ENCODE measurements at places on chromosomes 1 and 21. TPM values are rescaled to one million over a fixed set of nuclear protein-coding genes. Genes with fewer than 3 reads are reported as not detected.

- no peak for DNase-seq
- H3K4me3 ChIP-seq: no peak overlapping the region
- no peaks in the 10 kb centered on the region for H3K4me1 ChIP-seq
- H3K27me3 ChIP-seq: no peaks in the 10 kb centered on the region
- no peaks in the 10 kb centered on the region for H3K36me3 ChIP-seq
Observed at GRCh38 chr1:200714504-200715187, 24.0 kb upstream of the CAMSAP2 start.

DNA sequence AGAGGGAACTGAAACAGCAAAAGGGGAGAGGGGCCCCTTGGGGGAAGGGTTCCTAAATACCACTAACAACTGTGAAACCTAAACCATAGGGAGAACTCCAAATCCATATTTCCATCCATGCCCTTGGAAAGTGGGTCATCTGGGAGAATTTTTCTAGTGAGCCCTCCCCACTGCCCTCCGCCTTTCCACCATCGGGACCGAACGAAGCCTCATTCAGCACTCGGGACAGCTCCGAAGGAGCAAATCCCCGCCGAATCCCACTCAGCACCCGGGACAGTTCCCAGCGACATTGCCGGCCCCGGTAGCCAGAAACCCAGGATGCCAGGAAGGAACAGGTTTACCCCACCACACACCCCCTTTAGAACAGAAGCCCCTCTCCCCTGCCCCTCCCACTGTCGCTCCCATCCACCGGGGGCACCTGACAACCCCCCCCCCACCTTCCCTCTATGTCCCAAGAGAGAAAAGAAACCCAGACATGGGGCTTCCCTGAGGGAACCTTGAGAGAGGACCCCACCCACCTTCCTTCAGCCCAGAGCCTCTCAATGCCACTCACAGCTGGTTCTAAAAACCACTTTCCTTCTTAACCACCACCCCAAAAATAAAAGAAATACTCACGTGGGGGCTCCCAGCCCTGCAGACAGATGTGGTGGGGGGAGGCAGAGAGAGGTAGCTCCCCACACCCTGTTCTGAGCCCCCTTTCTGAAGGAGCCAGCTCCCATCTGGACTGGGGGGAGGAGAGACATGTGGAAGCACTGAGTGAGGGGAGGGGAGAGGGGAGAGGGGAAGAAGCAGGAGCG is 4.5 kb downstream of the DLGAP3 start:
- no peak overlapping the region for H3K4me3 ChIP-seq
- H3K36me3 ChIP-seq: no peaks in the 10 kb centered on the region
- no peak overlapping the region for H3K27ac ChIP-seq
- DNase-seq: peak; percentile 56
- peaks cover 26% of the 10 kb centered on the region for H3K4me1 ChIP-seq

DNA sequence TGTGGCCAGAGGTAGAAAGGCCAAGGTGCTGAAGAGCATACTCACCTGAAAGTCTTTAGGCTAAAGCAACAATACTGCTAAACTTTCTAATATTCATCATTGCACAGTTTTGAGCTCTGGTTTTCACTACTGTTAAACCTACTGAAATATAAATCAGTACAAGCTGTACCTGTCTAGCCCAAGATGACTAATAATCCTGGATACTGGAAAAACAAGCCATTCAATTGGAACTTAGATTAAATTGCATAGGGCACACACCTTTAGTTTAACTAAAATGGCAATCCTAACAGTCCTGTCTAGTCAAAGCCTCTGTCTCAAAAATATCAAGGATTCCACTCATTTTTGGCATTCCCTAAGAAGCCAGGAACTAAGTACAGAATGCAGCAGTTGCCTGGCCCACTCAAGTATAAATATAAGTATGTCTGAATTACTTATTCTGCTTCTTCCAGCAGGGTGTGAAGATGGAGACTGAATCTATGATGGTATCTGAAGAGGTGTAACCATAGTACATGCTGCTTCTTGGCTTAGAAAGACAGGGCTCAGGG is 3.1 kb downstream of the CHML start:
- no peaks in the 10 kb centered on the region for H3K36me3 ChIP-seq
- peak; percentile 7 for DNase-seq
- peak overlapping the region; percentile 25 for H3K27ac ChIP-seq
- H3K4me3 ChIP-seq: peak overlapping the region; percentile 97
- peaks cover 39% of the 10 kb centered on the region for H3K4me1 ChIP-seq

DNA sequence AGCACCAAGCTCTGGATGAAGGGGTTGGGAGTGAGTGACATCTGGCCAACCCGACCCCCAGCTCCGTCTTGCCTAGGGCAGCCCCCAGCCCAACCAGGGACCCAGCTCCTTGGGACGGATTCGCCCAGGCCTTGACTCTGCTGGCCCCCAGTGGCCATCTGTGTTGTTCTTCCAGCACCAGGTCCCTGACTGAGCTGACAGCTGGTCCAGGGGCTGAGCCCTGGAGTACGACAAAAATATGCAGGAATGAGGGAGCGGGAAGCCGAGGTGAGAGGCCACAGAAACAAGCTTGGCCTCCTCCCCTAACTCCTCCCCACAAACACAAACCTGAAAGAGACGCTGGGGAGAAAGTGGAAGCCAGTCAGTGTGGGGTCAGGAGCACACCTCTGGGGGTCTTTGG is 55.0 kb upstream of the PAX7 start:
- no peaks in the 10 kb centered on the region for H3K4me1 ChIP-seq
- no peaks in the 10 kb centered on the region for H3K27me3 ChIP-seq
- no peak overlapping the region for H3K27ac ChIP-seq
- H3K36me3 ChIP-seq: no peaks in the 10 kb centered on the region

- peaks cover 8% of the 10 kb centered on the region for H3K4me1 ChIP-seq
- peaks cover 17% of the 10 kb centered on the region for H3K27me3 ChIP-seq
- no peak overlapping the region for H3K27ac ChIP-seq
- H3K36me3 ChIP-seq: no peaks in the 10 kb centered on the region
Observed at GRCh38 chr1:26154750-26155149, 4.1 kb upstream of the FAM110D start.

GRCh38 chr1:43992232-43992995 is 1.0 kb downstream of the CCDC24 start:
- H3K27ac ChIP-seq: peak overlapping the region; percentile 75
- DNase-seq: no peak
- H3K4me3 ChIP-seq: no peak overlapping the region
- no peaks in the 10 kb centered on the region for H3K36me3 ChIP-seq

PHLDA3 gene
- 0.20 TPM for total RNA-seq

OR2L3 gene
- 0.10 TPM for total RNA-seq

RAD54L gene
- total RNA-seq: 1.9 TPM

IPO9 gene
- 57.0 TPM for total RNA-seq

KCNT2 gene
- total RNA-seq: not detected

AGT gene
- not detected for total RNA-seq

TMCC2 gene
- total RNA-seq: 3.3 TPM
